Peyer's patch (tissue), 4 donors: ENCODE measurements at places on chromosomes 7 and 10. TPM values are rescaled to one million over a fixed set of nuclear protein-coding genes. Genes with fewer than 3 reads are reported as not detected.
A peak's percentile ranks its signal among the peaks of the same experiment; 100 is the strongest.

DNA sequence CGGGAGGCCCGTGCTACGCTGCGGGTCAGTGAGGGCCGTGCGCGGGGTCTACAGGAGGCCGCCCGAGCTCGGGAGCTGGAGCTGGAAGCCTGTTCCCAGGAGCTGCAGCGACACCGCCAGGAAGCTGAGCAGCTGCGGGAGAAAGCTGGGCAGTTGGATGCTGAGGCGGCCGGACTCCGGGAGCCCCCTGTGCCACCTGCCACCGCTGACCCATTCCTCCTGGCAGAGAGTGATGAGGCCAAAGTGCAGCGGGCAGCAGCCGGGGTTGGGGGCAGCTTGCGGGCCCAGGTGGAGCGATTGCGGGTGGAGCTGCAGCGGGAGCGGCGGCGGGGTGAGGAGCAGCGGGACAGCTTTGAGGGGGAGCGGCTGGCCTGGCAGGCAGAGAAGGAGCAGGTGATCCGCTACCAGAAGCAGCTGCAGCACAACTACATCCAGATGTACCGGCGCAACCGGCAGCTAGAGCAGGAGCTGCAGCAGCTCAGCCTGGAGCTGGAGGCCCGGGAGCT lies 7.0 kb downstream of the LZTS2 start:
- no peak for DNase-seq

DNA sequence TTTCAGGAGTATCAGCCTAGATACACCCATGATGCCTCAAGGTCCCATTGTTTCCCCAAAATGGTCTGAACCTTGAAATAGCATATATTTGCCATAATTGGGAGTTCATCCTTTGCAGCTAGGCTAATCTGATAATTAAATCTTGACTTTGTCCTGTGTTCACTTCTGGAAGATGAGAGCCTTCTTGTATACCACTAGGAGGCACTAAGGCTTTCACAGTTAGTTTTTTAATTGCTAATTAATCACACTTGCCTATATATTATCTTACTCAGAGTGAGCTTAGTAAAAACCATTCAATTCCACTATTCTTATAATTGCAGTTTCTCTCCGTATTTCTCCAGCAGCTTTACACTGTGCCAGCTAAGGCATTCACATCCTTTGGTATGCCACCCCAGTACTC lies 48.7 kb upstream of the MAGI2 start:
- DNase-seq = no peak

DNA sequence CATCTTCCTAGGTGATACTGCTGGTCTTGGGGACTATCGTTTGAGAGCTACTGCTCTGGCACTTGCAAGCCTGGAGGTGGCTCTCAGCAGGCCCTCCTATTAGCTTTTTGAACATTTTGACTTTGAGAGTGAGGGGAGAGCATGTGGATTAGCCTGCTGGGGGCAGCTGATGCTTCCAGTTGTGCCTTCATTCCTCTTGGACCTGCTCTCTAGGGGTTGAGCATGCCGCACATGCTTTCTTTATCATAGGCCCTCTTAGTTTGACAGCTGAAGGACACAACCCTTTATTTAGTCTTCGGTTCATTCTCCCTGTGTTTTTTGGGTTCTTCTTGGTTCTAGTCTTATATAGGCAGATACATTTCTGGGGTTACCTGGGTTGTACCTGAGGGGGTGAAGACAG lies 132.1 kb downstream of the GALNT17 start:
- no peak for DNase-seq

GRCh38 chr10:119657725-119658124 lies 6.5 kb downstream of the BAG3 start:
- DNase-seq = no peak

DNA sequence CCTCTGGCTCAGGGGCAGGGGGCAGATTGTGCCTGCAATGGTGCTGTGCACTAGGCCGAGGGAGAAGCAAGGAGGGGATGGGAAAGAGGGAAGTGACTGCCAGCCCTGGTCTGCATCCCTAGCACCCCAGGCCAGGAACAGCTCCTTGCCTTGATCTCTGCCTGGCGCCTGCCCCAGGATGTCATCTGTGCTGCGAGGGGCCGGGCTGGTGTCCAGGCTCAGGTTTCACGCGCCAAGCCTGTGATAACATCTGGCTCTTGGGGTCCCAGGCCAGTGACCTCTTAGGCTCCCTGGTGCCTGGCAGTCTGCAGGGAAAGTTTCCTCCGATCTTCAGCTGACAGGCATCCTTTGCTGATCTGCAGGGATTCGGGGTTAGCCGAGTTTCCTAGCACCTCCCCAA lies 193.5 kb upstream of the GPR26 start:
- DNase-seq = no peak

GRCh38 chr10:73803680-73804286 lies 7.6 kb downstream of the NDST2 start:
- DNase-seq = no peak

DNA sequence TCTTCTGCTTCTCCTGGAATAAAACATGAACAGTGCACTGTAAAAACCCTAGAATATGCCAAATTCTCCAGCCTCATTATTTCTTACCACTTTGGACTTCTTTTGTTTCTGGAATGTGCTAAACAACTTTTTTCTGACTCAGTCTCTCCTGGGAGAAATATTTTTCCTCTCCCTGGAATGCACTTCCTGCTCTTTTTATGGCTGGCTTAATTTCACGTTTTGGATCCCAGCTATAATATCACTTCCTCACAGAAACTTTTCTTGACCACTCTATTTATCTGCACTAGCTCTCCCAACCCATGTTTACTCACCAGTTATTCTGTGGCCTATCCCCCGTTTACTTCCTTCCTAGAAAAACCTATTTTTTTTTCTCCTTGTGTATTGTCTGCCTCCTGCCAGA lies 26.7 kb downstream of the ABCB5 start:
- no peak for DNase-seq

GRCh38 chr10:102633287-102633686 lies 11.0 kb upstream of the TRIM8 start:
- DNase-seq = no peak

DNA sequence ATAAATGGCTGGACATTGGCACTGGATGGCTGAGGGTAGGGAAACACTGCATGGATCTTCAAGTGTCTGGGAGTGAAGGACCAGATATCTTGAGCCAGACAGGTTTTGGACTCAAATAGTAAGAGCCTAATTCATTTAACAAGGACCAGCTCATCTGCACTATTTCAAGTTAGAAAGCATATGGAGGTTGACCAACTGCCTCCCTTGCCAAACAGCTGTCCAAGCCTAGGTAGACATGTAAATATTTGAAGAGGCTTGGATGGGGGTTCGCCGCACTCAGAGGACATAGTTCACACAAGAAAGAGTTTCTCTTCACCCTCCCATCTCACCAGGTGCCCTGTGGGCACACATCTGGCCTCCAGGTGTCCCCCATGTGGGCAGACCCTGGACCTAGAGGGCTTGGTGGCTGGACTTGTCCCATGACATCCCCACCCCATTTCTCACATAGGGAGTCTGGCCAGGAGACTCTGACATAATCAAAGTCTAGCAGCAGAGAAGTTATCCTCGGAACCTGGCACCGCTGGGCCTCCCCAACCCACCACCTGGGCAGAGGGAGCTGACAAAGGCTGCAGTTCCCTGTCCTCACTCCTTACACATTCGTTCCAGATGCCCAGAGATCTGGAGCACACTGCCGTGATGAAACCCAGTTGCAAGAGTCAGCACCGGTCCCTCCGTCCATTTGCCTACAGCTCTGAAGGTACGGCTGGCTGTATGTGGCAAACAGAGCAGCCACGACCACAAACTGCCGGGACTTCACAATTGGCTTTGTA lies 116.9 kb upstream of the GDF10 start:
- DNase-seq = no peak

- DNase-seq = no peak
These were observed 235.0 kb upstream of the PTN start for GRCh38 chr7:137578541-137578940.

GRCh38 chr10:50439806-50440205 lies 183.9 kb downstream of the SGMS1 start:
- DNase-seq = no peak

GRCh38 chr7:142881586-142882337 lies 3.8 kb downstream of the TRPV6 start:
- no peak for DNase-seq

GRCh38 chr10:123398756-123399155 lies 244.6 kb downstream of the BUB3 start:
- DNase-seq = no peak

GRCh38 chr10:59754951-59755350 lies 1.7 kb upstream of the MRLN start:
- DNase-seq = no peak

DNA sequence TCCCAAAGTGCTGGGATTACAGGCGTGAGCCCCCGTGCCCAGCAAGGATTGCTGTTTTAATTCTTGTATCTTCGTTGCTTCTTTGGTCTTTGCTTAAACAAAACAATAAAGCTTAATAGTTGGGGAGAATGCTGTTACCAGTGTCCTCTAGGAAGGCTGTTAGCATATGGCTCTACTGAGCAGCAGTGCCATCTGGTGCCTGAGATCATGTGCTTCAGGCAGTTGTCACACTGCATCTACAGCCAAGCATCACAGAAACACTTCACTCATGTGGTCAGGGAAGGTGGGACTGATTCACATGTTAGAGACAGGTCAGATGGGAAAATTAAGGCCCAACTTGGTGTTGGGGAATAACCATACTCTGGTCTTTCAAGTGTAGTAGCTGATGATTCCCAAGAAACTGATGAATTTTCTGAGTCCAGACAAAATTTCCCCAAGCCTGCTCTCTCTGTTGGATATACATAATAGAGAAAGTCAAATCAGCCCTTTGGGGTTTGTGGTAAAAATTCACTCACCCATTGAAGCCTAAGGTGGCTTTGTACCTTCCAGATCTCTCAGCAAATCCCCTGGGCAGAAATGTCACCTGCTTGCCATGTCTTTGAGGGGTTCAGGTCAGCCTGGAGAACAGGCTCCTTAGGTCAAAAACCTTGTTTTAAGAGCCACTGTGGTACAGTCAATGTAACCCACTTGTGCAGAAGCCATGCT lies 28.4 kb downstream of the UBE2D4 start:
- DNase-seq = no peak

DNA sequence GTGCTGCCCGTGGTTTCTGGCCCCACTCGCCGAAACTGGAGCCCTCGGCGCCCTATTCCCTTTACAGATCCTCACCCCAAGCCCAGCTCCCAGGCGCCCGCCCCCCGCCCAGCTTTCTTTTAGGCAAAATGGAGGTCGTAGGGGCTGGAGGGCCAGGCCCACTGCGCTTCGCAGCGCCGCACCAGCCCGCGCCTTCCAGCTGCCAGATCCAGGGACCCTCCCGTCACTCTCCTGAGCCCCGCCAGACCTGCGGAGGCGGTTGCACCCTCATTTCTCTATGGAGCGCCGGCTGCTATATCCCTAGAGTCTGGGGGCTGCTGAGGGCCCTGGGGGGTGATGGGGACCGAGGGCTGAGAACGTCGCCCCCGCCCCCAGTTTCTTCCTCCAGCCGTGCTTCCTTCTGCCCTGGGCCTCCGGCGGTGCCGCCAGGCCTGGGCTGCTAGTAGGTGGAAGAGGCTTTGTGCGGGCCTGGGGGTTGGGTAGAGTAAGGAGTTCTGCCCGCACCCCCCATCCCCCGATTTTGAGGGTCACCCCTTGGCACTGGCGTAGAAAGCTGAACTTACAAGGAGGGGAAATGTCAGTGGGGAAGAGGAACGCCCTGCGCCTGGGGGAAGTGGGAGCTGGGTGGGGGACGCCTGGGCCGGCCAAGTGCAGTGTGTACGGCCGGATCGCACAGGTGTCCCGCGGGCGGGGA lies 1.0 kb downstream of the GNB2 start:
- DNase-seq = peak; percentile 71

DNA sequence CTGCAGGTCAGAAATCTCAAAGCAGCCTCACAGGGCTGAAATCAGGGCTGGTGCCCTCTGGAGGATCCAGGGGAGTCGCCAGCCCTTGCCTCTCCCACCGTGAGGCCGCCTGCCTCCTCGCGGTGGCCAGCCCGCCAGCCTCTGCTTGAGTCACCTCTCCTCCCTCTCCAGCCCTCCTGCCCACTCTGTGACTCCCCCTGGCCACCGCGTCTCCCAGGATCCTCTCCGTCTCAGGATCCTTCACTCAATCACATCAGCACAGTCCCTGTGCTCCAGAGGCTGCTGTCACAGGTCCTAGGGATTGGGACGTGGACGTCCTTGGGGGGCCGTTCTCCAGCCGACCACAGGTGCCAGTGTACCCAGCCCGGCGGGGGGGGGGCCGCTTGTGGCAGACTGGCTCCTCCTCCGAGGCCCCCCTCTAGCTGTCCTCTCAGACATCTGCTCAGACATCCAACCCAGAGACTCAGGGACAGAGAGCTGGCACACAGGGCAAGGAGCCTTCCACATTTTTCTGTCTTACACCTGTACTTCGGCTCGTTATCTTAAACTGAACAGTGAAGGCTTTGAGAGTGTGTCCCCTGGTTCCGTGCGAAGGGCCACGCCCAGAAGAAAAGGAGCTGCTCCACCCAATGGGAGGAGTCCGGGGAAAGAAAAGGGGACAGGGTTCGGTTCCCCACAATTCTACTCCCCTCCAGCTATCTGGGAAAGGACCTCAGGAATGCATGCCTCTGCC lies 9.4 kb upstream of the PPP2R2D start:
- DNase-seq = no peak

- no peak for DNase-seq
These were observed 281.5 kb upstream of the PHYHIPL start for GRCh38 chr10:58894929-58895328.

DNA sequence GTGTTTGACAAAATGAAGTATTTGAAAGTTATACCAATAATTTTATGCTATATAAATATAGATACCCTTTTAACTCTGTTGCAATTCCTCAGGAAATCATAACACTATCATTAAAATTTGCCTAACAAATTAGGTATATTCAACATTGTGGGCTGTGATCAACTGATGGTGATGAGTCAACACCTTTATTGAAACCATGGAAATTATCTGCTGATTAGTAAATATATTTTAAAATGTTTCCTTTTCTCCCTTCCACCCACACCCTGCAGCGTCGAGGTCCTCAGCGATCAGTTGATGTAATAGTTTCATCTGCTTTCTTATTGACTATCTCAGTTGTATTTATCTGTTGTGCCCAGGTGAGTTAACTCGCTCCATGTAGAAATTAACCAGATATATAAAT lies 143.9 kb downstream of the PHTF2 start:
- DNase-seq = no peak

DNA sequence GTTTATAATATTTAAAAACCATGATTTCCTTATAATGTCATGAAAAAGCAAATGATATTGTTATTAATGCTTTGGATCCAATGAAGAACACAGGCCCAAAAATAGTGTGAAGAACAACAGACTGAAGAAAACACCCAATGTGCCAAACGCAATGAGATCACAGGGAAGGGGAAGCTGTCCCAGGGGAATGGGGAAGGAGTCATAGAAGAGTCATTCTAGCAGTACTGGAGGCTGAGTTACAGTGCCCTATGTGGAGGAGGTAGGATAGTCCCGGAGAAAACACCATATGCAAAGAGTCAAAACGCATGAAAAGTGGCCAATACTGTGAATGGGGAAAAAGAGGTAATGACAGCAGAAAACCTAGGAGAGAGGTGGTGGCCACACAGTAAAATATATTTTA lies 50.9 kb downstream of the TPK1 start:
- DNase-seq = no peak

- DNase-seq = no peak
These were observed 106.2 kb downstream of the ZMYND11 start for GRCh38 chr10:241451-241850.

The HOXA7 gene
- total RNA-seq = 7.0 TPM

The GIMAP8 gene
- 0.88 TPM for total RNA-seq

The MMP21 gene
- total RNA-seq = 1.2 TPM

The SPDYE6 gene
- not detected for total RNA-seq

The SPDYE11 gene
- not detected for total RNA-seq

The PRSS37 gene
- total RNA-seq = not detected

The RADIL gene
- 16.5 TPM for total RNA-seq

The ASZ1 gene
- total RNA-seq = not detected

The DEPP1 gene
- total RNA-seq = 96.0 TPM
